Stimulated activated CD8-positive, alpha-beta memory T cell treated with anti-CD3 and anti-CD28 coated beads, Interleukin-2, amount 100 ng/mL, for 1 hour (primary cell): ENCODE measurements at places on chromosomes 7 and 10.

DNA sequence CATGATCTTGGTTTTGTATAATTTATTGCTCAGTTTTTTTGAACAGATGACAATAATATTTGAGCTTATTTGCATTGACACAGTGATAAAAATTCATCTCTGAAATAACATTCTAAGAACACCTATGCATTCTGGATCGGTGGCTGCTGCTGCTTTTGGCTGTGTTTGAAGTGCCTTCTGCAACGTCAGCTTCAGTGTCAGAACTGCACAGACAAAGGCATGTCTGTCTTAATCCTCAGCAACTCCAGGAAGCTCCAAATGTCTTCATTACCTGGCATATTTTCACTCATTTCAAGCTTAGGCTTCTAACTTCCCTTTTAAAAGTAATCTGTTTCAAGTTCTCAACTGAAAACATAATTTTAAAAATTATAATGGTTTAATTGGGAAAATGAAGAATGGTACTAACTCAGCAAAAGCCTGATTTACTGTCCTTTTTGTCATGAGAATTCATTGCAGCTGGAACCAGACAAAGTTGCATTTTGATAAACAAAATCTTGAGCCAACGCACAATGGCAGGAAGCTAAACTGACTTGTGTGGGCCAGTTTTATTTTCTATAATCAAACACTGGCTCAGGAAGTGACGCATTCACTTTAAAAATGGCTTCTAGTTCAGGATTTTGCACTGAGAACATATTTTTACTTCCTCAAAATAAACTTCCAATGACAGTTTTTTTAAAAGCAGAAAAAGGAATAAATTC is 38.7 kb downstream of the NPS start:
- DNase-seq, result no peak

GRCh38 chr10:6838118-6838517 is 258.0 kb upstream of the PRKCQ start:
- no peak for DNase-seq

- DNase-seq, result no peak
Measured at GRCh38 chr10:17238445-17239291, 10.6 kb downstream of the VIM start.

DNA sequence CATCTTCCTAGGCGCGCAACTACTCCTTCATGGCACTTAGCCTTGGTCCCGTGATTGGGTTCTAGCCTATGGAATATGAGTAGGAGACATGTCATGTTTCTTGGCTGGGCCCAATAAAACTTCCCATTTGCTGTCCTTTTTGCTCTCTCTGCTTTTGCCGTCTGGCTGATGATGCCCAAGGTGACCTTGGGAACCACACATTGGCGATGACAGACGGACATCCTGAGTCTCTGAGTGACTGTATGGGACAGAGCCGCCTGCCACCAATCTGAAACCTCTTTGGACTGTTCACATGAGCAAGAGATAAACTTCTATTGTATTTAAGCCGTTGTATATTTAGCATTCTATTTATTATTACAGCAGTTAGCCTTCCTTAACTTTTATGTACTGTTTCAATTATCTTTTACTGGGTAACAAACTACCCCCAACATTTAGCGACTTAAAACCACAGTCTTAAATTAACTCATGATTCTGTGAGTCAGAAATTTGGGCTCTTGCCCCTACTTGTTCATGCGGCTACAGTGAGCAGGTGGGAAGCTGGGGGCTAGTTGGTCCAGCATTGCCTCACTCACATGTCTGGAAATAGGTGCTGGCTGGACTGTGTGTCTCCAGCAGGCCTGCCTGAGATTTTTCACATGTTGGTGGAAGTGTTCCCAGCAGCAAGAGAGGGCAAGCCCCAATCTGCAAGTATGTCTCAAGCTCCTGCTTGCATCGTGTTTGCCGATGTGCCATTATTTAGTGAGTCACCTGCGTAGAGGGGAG is 71.7 kb downstream of the NOD1 start:
- no peak for DNase-seq

DNA sequence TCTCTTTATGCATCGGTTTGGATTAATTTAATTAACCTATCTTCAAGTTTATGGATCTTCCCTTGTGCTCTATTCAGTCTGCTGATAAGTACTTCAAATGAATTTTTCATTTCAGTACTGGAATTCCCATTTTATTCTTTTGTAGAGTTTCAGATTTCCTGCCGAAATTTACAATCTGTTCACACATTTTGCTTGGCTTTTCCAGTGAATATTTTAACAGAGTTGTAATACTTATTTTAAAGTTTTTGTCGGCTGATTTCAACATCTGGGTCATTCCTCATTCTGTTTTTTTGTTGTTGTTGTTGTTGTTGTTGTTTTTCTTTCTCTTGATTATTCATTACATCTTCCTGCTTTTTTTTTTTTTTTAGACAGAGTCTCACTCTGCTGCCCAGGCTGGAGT is 89.9 kb upstream of the KCNMA1 start:
- no peak for DNase-seq

- DNase-seq, result no peak
Measured at GRCh38 chr7:2507208-2507916, 12.2 kb upstream of the LFNG start.

DNA sequence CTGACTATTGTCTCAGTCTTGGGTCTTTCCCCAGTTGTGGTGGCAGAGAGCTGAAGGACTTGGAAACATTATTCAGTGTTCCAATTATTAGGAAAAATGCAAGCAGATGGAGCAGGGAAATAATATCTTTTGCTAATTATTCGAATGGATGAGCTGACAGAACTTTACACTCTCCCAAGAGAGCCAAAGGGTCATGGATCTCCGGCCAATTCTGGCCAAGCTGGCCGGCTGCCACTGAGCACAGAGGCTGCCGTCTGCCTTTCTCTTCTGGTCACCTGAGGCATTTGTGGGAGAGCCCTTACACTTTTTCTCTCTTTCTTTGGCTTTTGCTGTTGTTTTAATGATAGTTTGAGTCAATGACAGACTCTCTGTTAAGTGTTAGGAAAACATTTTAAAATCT is 22.2 kb upstream of the CNTNAP2 start:
- no peak for DNase-seq
